ENCODE measurements at places on chromosomes 13 and 19. TPM values are rescaled to one million over a fixed set of nuclear protein-coding genes. Genes with fewer than 3 reads are reported as not detected.

- DNase-seq: no peak
Observed at GRCh38 chr13:114100446-114101357, 31.7 kb downstream of the RASA3 start.

The NPAS1 gene
- polyA plus RNA-seq: 0.36 TPM

DNA sequence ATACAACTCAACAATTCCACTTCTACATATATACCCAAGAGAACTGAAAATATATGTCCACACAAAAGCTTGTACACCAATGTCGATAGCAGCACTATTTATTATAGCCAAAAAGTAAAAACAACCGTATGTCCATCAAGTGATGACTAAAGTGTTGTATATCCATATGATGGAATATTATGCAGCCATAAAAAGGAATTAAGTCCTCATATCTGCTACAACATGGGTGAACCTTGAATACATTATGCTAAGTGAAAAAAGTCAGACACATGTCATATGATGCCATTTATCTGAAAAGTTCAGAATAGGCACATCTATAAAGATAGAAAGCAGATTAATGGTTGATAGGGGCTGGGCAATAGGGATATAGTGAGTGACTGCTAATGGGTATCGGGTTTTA, 204.5 kb downstream of the KCNRG start:
- no peak for DNase-seq

DNA sequence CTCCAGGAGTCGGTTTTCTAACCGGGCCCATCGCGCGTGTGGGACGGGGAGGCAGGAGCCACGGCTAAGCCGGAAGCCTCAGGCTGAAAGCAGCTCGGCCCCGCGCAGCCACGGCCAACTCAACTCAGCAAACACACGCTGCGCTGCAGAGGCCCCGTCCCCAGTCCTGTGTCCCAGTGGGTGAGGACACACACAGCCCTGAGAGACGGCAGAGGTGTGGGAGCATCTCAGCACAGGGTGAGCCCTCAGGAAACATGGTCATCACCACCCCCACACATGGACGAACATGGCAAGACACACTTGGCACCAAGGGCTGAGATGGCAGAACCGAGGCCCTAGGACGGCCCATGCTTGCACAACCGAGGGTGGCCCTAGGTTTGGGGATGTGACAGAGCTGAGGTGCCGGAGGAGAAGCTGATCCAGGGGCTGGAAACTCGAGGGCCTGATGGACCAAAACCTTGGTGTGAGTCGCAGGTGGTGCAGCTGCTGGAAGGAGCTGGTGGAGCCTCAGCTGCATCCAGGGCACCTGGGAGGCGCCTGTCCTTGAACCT, 29.0 kb upstream of the C13orf46 start:
- DNase-seq: no peak

The PABPC3 gene
- 0.36 TPM for polyA plus RNA-seq

GRCh38 chr19:38059897-38060296, 152.9 kb downstream of the SIPA1L3 start:
- no peak for DNase-seq

The ALOX5AP gene
- polyA plus RNA-seq: 5.2 TPM

DNA sequence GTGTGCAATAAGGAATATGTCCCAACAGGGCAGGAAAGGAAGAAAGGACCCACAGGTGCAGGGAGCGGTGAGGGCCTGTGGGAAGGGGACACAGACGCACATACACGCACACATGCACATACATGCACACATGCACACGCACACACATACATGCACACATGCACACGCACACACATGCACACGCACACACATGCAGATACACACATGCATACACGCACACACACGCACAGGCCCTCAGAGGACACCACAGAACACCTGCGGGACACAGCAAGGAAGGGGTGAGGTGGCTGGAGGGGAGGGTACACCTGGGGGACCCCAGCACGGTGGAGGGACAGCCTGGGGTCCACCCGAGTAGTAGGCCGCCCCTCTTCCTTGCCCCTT, 12.9 kb downstream of the PIP5K1C start:
- no peak for DNase-seq

DNA sequence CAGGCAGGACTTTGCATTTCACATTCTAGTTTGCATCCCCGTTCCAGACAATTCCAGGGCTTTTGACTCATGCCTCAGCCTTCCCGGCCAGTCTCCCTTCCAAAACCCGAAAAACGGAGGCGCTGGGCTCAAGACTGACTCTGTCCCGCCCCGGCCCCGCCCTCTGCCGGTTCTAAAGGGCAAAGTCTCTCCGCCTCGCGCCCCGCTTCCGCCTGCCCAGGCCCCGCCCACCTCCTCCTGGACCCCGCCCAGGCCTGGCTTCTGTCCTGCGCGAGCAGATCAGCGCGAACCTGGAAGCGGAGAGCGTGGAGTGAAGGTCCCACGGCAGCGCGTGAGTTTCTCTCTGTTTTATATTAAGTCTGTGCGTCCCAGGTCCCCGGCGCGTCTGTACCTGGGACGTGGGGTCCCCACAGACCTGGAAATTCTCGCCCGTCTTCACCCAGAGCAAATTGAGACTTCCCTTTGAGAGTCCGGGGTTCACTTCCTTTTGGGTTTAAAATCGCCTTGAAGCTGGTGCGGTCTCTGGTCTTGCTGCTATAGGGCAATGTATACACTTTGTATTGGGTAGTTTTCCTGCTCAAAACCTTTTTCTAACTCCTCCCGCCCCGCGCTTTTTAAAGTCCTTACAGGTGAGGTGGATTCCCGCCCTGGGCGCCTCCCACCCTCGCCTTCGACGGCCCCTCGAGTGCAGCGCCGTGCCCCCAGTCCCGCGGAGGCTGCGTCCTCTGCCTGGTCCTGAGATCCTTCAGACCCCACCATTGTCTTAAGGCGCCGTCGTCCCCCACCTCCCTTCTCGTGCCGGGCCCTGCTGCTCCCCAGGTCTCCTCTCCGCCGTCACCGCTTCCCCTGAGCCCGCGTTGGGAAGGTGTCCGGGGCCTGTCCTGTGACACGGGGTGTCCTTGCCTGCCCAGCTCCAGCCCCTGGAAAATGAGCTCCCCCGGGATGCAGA, 31.2 kb downstream of the ZNF701 start:
- peak; percentile 74 for DNase-seq

The ZNF175 gene
- polyA plus RNA-seq: 6.4 TPM

- no peak for DNase-seq
Observed at GRCh38 chr13:110938662-110939421, 24.0 kb upstream of the ANKRD10 start.

The ZNF534 gene
- 0.04 TPM for polyA plus RNA-seq

The ZNF878 gene
- polyA plus RNA-seq: 0.15 TPM

The WDR62 gene
- polyA plus RNA-seq: 1.2 TPM

The IGFL3 gene
- polyA plus RNA-seq: not detected

DNA sequence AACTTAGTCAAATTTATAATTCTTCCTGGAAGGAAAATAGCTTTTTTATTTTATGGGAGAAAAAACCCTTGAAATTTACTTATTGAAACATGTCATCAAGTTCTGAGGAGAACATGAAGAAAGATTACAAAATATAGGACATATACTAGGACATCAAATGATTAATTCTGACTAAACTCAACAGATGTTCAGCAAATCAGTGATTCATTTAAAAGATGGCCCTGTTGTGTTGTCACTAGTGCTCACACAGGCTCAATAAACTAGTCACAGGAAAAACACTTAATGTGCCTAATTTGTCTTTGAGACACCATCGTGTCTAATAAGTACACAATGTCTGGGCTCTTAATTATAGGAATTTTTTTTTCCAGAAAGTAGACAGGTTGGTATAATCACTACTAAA, 223.8 kb upstream of the TMTC4 start:
- DNase-seq: no peak

DNA sequence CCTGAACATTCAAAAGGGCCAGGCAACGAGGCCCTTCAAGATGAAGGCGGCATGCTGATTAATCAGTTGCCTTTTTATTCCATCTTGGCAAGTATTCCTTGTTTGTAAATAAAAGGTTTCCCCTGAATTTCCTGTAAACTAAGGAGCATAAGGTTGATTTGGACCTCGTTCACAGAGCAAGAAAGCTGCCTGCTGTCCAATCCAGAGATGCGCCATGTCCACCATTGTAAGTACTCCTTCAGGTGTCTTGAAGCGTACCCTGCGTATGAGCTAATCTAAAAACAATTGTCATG, 884.7 kb downstream of the PCDH9 start:
- DNase-seq: no peak

GRCh38 chr13:110650436-110650835, 35.1 kb downstream of the NAXD start:
- DNase-seq: no peak

GRCh38 chr19:6056282-6056741, 54.0 kb downstream of the RFX2 start:
- DNase-seq: no peak

DNA sequence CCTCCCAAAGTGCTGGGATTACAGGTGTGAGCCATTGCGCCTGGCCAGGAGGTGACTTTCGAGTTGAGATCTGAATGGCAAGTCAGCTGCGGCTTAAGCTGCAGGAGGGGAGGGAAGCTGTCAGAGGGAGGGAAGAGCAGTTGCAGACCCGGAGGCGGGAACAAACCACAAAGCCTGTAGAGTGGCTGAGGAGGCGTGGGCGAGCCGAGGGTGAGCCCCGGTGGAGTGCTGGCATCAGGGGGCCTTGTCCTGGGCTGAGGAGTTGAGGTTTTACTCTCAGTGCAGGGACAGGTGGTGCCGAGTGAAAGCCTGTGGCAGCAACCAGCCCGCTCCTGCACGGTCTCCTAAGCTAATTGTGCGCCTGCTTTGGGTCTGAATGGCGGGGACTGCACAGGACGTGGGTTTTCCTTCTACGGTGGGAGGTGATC, 24.2 kb downstream of the PPP1R37 start:
- no peak for DNase-seq

The SLC8A2 gene
- polyA plus RNA-seq: 0.05 TPM

DNA sequence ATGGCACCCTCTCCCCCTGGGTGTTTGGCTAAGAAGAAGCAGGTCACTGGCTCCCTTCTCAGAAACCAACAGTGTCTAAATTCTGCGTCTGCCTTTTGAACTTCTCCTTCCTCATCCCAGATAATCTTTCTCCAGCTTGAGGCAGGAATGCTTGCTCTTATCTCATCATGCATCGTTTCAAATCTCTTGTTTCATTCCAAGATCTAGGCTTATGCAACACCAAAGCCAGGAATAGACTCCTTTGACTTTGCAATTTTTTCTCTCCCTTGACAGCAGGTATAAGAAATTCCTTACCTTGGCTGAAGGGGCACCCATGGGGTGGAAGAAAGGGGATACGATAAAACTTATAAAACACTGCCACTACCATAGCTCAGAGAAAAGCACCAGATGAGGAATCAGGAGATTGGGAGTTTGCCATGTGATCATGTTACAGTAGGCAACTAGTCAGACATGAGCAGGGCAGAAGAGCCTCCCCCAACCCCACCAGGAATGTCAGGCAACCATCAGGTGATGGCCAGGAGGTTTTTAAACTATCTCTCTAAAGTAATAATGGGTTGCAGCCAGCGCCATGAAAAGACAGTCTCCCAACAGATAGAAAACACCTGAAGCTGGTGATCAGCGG, 498.9 kb downstream of the KLF12 start:
- no peak for DNase-seq

DNA sequence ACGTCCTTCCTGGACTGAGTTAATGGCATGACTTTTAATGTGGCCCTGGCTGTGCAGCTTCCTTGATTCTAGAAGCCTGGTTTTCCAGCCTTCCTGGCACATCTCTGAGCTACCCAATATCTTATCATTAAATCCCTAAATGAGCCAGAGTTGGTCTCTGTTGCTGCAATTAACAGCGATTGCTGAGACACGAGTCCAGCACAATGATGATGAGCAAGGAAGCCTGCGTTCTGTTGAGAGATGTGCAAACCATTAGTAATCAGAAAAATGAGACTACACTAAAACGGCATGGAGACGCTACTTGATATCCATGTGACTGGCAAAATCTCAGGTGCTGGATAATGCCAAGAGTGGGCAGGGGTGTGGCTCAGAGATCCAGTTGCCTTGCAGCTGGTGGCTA, 26.2 kb downstream of the GPR42 start:
- DNase-seq: no peak

DNA sequence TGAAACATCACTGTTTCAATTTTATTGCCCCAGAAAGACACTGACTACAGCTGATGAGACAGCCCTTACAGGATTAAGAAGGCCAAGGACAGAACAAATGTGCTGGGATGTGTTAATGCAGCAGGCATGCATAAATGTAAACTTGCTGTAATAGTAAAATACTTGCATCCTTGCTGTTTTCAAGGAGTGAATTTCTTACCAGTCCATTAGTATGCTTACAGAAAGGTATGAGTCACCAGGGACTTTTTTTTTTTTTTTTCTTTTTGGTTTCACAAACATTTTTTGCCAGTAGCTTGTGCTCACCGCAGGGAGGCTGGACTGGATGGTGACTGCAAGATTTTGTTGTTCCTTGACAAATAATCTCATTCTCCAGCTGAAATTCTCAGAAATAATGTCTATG, 55.1 kb downstream of the GPR180 start:
- DNase-seq: peak; percentile 91

DNA sequence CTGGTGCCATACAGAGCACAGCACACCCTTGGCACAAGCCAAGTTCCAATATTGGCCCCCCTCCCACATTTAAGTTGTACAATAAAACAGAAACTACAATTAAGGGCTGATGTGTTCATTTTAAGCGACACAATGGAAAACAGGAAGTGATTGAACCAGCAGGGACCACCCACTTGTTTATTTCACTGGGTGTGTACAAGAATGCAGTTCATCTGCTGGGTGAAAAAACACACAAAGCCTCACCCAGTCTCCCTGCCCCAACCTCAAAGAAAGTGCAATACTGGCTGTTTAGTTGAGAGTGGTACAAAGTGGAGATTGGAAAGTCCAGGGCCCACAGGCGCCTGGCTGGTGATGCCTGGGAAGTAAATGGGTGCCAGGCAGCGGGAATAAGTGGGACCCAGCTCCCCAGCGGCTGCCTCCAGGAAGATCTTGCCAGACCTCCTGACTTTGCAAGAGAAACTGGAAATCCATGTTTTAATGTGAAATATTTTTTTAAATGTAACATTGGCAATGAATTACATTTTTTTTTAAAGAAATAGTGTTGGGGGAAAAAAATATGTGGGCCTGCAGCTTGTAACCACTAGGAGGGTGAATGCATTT, 322.1 kb downstream of the ZNF536 start:
- no peak for DNase-seq

GRCh38 chr19:18879579-18880373, 16.2 kb downstream of the CERS1 start:
- no peak for DNase-seq

The IRGQ gene
- 11.6 TPM for polyA plus RNA-seq

- no peak for DNase-seq
Observed at GRCh38 chr19:39308531-39309304, 11.9 kb downstream of the LRFN1 start.

The YJU2 gene
- polyA plus RNA-seq: 10.2 TPM

The SPATA13 gene
- polyA plus RNA-seq: 12.0 TPM

DNA sequence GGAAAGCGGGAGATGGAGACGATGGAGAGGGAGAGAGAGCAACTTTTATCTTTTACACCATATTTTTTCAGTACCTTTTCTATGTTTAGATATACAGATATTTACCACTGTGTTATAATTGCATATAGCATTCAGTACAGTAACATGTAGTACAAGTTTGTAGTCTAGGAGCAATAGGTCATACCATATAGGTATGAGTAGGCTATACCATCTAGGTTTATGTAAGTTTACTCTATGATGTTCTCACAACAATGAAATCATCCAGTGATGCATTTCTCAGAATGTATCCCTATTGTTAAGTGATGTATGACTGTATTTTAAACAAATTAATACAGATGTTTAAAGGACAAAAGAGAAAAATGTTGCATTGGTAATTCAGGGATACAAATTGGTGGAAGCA, 136.1 kb downstream of the PDS5B start:
- no peak for DNase-seq

All from AG04450 (cell line).